ENCODE measurements at places on chromosomes 2 and 18.

DNA sequence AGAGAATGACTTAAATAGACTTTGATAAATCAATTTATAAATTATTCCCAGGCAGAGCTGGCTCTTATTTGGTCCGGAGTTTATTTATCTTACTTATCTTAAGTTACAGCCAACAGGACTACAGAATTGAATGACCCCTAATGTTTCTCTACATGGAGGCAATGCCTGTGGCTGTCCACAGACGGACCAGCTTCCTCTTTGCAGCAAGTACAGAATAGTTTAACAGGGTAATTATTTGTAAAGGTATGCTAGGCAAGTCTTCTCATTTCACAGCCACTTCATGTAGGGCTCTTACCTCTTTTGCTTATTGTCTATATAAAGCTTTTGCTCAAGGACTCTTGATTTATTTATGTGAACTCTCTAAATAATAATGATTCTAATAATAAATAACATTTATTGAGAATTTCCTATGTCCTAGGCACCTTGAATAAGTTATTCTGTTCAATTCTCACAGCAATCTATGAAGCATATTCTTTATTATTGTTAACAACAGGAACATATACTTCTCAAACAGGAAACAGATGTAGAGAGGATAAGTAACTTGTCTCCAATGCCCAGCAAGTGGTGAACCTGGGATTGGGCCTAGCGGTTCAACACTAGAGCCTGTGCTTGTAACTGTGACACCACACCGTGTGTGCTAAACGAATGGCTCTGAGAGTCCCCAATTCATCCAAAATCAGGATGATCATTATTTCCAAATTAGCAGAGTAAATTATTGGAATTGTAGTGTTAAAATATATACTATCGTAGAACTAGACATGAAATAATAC, 58.8 kb upstream of the NXPH2 start:
- no peak for DNase-seq

DNA sequence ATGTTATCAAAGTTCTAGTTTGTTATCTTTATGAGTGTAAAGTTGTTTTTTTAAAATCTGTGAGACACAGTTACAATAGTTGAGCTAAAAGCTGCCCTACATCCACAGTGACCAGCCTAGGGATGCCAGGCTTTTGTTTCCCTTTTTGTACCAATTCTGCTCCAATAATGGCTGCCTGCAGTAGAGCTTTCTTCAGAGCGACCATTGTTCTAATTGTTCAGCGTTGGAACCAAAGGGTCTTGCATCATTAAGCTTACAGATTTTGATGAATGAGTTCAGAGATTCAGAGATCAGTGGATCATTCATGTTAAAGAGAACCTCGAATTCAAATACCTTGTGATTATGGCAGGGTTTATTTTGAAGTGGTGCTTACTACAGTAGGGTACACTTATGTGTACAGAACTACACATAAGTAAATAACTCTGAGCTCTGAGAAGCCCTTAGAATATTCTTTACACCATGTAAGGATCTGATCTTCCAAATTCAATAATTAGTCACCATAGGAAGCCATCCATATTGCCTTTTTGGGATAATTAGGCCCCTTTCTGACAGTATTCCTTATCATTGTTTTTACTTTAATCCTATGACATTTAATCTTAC, 157.9 kb downstream of the MYO1B start:
- no peak for DNase-seq

GRCh38 chr2:101264360-101264939, 11.8 kb downstream of the CNOT11 start:
- no peak for DNase-seq

- DNase-seq: no peak
These were observed 97.5 kb downstream of the GLI2 start for GRCh38 chr2:120833127-120833675.

GRCh38 chr2:187453078-187453641, 5.1 kb upstream of the CALCRL start:
- no peak for DNase-seq

DNA sequence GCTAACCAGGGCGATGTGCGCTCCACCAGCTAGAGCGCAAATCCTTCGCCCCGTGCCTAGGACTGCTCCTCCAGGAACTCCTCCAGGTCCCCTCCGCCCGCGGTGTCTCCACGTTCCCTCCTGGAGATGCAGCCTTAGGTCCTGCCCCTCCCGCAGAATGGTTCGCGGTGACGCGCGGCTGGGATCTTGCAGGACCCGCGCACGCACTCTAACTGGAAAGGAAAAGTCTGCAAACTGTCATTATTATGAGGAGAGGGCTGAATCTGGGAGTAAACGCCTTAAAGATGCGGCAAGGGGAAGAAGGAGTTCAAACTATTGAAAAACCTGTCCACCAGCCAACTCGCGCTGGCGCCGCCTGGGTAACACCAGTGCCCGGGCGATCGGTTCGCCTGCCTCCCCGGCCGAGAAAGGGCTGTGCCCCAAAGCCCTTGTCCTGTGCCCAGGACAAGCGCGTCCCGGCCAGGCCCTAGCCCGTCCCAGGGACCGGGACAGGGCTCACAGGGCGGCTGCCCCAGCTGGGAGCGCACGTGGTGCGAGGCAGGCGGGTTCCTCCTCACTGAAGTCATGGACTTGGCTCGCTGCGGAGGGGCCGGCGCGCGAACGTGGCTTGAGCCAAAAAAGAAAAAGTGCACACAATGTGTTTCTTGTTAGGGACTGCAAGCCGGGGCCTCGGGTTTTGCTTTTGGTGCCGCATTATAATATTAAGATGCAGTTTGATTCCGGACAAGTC, 5.5 kb upstream of the ID2 start:
- DNase-seq: no peak

GRCh38 chr2:174184504-174184903, 63.8 kb downstream of the OLA1 start:
- no peak for DNase-seq

DNA sequence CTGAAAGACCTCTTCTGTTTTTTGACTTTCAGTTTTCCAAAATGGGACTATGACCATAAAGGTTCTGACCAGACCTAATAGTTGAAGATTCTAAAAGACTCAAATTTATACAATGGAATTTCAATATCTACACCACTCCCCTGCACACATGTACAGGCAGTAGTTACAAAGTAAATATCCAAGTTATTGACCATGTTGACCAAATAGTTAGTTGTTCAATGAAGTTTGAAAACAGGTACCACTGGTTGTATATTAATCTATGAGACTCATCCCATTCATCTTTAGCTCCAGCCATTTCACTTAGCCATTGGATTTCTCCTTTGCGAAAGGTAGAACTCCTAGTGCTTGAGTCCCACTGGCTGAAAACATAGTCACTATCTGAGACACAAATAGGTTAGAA, 277.4 kb downstream of the SETBP1 start:
- no peak for DNase-seq

DNA sequence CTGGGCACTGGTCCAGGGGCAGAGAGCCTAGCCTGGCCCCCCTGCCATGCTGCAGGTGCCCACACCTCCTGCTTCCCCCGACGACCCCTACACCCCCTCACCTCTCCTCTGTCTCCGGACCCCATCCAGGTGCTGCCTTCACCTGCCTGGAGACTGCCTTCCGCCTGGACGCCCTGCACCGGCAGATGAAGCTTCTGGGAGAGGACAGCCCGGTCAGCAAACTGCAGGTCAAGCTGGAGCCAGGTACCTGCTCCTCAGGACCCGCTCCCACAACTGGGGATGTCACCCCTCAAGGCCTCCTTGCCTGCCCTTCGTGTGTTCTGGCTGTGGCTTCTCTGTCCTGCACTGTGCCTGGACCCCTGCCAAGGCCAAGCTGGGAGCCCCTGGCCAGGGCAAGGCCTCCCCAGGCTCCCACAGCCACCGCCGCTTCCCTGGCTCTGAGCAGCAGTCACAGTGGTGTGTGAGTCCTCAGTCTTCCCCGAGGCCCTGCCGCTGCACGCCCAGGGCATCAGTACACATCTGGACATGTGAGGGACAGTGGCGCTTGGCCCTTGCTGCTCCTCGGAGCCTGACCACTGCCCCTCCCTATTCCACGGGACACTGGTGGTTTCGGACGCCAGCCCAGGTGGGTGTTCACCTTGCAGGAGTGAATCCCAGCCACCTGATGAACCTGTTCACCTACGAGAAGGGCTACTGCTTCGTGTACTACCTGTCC, 6.3 kb downstream of the RNPEPL1 start:
- no peak for DNase-seq

DNA sequence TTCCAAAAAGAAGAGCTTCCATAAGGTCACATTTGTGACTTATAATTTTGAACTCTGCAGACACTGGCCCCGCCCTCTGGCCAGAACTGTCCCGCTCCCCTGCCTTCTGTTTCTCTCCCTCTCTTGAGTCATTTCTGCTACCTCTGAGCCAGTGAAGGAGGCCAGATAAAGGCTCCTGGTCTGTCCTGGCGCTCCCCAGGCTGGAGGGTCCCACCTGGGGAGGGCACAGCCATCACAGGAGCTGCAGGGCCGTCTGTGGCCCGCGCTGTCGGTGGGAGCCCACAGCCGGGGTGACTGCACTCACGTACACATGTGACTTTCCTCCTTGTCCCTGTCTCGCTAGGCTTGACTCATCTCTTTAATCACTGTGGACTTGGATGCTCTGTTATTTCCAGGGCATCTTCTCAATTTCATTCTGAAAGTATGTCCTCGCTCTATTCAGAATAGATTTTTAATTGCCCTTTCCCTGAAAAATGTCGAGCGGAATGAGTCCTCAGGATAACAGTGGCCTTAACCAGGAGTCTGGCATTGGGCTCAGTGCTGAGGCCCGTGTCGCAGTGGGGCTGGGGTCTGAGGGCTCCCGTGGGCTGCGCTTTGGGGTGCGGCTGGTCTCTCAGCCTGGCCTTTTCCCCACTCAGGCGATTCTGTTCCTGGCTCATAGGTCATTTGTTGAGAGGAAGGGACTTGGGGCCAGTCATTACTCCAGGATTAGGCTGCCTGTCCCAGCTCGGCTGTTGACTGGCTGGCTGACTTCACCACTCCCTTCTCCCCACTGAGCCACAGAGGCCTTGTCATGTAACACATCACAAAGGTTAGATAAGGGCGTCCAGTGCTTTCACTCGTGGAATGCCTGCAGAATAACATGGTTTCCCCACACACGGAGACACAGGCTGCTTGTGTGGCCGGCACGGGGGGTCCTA, 34.5 kb downstream of the KLHL29 start:
- DNase-seq: no peak

GRCh38 chr2:52113338-52113737, 1081.4 kb upstream of the NRXN1 start:
- no peak for DNase-seq

- DNase-seq: no peak
These were observed 568 bp downstream of the RAB31 start for GRCh38 chr18:9708434-9709303.

- DNase-seq: no peak
These were observed 82.8 kb downstream of the ZNF516 start for GRCh38 chr18:76412010-76412817.

DNA sequence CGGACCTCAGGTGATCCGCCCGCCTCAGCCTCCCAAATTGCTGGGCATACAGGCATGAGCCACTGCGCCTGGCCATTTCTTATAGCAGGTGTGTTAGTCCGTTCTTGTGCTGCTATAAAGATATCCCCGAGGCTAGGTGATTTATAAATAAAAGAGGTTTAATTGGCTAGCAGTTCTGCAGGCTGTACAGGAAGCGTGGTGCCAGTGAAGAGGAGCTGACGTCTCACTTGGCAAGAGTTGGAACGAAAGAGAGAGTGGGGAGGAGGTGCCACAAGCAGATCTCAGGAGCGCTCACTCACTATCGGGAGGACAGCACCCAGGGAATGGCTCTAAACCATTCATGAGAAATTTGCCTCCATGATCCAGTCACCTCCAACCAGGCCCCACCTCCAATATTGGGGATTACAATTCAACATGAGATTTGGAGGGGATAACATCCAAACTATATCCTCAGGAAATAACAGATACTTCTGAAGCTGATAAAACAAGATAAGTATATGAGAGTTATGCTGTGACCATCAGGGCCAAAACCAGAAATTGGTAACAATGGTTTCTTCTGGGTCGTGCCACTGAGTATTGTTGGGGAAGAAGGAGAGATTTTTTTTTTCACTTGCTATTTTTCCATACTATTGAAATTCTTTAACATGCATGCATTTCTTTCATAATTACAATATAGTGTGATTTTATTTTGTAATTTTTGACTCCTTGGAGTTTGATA, 7.4 kb upstream of the RMC1 start:
- no peak for DNase-seq

GRCh38 chr2:25246558-25247290, 78.3 kb upstream of the POMC start:
- no peak for DNase-seq

DNA sequence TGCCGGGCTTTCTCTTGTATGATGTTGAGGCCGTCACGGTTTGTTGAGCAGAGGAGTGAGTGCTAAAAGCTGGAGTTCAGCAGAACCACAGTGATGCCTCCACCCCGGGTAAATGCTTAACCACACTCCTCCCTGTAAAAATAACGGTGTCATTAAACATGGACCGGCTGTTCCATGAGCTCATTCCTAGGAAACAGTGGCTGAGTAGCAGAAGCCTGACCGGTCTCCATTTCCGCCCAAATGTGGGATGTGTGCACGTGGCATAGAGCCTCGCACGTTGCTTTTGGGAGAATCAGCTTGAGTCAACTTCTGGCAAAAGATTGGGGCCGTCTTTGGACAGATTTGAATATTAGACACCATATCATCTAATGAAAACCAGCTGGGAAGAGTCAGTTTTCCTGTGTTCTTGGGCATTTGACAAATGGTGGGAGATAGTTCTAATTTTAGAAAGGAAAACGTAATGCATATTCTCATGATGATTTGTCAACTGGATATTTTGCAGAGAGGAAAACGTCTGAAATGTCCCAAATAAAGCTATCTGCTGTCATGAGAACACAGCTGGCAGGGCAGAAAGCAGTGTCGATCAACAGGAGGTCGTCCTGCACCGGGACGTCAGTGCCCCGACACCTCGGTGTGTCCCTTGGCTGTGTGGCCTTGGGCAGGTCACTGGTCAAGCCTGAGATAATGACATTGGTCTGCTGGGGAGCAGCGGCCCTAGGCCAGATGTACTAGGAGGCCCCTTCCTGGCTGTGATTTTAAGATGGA, 42.4 kb downstream of the LRRFIP1 start:
- DNase-seq: peak; percentile 66

DNA sequence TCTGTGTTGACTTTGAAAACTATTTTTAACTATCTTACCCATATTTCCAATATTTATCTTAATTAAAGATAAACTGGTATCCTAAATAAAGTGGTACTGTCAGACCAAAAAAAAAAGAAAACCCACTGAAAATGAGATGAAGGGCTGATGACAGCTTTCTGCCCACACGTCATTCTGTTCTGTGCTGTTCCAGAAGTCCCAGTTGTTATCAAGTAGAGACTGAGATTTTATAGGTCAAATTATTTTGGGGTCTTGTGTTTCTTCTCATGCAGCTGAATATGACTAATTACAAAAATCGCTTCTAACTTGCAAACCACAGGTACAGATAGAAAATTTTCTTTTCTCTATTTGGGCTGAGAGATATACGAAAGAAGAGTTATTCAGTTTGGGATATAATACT, 48.7 kb upstream of the KLF7 start:
- DNase-seq: no peak

DNA sequence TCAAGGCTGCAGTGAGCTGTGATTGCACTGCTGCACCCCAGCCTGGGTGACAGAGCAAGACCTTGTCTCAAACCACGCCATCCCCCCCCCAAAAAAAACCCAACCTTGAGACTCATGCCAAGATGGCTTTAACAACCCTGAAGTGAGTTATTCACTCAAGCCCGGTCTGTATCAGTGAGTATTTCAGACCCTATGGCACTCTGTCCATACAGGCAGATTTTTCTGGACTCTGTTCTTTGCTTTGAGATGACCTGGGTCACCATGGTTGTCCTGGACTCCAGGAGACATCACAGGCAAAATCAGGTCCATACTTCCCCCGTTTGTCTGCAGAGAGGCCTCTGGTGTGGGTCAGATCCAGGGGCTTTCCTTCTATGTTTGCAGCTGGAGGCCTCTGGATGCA, 91.7 kb downstream of the TGOLN2 start:
- DNase-seq: no peak
